ENCODE measurements at places on chromosomes 3 and 15.

DNA sequence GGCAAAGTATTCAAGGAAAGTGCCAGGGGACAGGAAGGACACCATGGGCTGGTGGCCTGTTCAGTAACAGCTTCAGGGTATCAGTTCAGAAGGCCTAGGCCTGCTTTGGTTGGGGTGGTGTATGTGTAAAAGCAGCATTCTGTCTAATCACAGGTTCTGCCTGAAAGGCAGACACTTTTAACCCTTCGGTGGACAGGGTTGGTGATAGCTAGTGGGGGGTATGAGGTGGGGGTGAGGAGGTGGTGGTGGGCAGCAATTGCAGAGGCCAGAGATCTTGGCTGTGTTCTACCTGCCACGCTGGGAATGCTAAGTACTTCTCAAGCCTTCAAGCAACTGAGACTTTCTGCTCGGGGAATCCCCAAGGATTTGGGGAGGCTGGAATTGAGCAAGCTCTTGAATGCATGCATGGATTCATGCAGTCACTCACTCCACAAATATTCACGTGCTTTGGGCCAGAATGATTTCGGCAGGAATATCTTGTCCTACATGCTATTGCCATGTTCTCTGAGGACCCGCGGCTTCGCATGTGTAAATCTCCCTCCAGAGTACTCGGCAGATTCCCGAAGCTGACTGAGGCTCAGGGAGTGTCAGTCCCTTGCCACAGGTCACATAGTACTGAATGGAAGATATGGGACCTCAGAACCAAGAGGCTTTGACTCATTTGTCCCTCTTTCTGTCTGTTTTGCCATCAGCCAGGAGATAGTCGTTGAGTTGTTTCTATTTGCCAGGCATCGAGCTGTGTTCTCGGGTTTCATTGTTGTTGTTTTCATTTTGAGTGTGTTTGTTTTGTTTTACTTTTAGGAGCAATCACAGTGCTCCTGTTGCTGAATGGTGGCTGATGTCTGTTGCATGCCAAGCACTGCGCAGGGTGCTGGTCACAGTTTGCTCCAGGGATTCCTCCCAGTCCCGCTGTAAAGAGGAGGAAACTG lies 65.5 kb downstream of the SMAD3 start:
- no peaks in the 10 kb centered on the region for H3K36me3 ChIP-seq
- no peak for DNase-seq
- H3K27me3 ChIP-seq: no peaks in the 10 kb centered on the region
- no peak overlapping the region for H3K27ac ChIP-seq
- H3K4me1 ChIP-seq: peaks cover 81% of the 10 kb centered on the region
- no peak overlapping the region for H3K4me3 ChIP-seq

DNA sequence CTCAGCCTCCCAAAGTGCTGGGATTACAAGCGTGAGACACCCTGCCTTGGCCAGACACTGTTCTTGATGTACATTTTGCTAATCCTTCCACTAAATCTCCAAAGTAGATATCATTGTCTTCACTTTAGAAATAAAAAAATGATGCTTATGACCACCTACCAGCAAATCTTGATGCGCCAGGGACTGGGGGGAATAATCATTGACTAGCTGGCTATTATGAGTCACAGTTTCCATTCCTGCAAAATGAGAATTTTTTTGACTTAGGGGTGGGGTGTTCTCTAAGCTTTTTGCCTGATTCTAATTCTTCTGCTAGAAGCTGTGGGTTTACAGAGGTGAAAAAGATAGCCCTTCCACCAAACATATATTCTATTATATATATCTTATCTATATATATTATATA lies 17.1 kb upstream of the RFC4 start:
- H3K36me3 ChIP-seq: no peaks in the 10 kb centered on the region
- no peaks in the 10 kb centered on the region for H3K27me3 ChIP-seq
- no peak overlapping the region for H3K4me3 ChIP-seq
- no peak for DNase-seq

GRCh38 chr3:134682196-134682880 lies 31.5 kb upstream of the KY start:
- no peaks in the 10 kb centered on the region for H3K4me1 ChIP-seq
- H3K36me3 ChIP-seq: no peaks in the 10 kb centered on the region
- no peaks in the 10 kb centered on the region for H3K27me3 ChIP-seq
- no peak overlapping the region for H3K4me3 ChIP-seq
- no peak overlapping the region for H3K27ac ChIP-seq

- no peaks in the 10 kb centered on the region for H3K36me3 ChIP-seq
- no peaks in the 10 kb centered on the region for H3K4me1 ChIP-seq
- DNase-seq: no peak
- no peak overlapping the region for H3K27ac ChIP-seq
Observed at GRCh38 chr3:179881791-179882190, 154.9 kb downstream of the PEX5L start.

DNA sequence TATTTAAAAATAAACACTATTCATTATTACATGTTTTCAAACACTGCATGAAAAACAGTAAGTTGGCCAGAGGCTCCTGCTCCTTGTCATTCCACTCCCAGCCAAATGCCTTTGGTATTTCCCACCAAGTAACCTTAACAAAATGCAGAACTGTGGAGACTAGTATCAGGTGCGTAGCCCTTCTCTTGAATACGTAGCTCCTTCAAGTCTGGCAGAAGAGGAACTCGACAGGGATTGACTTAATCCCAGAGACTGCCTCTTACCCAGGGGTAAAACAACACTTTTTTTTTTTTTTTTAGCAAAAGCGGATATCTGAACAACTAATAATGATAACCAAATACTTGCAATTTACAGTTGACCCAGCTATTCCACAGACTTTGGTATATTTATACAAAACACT lies 738 bp downstream of the COMMD2 start:
- H3K27me3 ChIP-seq: no peaks in the 10 kb centered on the region
- peak overlapping the region; percentile 67 for H3K27ac ChIP-seq
- peaks cover 11% of the 10 kb centered on the region for H3K36me3 ChIP-seq
- peaks cover 21% of the 10 kb centered on the region for H3K4me1 ChIP-seq
- no peak for DNase-seq
